ENCODE measurements at places on chromosomes 6 and 20.

- no peak for DNase-seq
Measured at GRCh38 chr6:20681243-20681684, 147.0 kb downstream of the CDKAL1 start.

DNA sequence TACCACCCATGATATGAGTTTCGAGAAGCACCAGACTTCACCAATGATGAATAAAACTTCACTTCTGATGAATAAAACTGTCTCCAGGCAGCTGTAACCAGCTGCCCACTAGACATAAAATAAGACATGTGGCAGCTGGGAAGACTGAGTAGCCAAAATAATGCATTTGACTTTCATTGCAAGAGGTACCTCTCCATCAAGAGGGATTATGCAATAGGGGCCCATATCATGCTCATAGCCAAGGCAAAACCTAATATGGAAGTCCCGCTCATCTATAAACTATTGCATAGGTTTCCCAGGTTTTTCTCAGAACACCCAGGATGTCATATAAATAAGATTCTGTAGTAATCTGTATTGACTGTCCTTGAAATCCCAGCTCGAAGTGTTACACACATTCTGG is 155.5 kb downstream of the SIM1 start:
- no peak for DNase-seq

GRCh38 chr6:87670707-87671106 is 31.3 kb downstream of the AKIRIN2 start:
- DNase-seq = no peak

DNA sequence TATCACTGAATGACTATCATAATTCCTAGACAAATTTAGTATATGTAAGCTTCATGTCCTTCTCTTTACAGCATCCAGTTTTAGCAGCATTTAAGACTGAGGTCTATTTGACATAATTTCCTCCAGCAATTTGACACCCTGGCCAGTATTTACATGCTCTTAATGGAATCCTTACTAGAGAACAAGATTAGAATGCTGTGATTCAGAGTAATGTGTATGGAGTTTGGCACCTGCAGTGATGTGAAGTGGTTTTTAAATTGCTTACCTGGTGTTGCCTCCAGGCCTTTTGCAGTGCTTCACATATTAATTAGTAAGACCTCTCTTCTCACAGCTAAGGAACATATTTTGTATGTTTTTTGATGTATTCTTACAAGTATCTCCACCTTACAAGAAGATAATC is 9.8 kb downstream of the NKX2-4 start:
- DNase-seq = no peak

DNA sequence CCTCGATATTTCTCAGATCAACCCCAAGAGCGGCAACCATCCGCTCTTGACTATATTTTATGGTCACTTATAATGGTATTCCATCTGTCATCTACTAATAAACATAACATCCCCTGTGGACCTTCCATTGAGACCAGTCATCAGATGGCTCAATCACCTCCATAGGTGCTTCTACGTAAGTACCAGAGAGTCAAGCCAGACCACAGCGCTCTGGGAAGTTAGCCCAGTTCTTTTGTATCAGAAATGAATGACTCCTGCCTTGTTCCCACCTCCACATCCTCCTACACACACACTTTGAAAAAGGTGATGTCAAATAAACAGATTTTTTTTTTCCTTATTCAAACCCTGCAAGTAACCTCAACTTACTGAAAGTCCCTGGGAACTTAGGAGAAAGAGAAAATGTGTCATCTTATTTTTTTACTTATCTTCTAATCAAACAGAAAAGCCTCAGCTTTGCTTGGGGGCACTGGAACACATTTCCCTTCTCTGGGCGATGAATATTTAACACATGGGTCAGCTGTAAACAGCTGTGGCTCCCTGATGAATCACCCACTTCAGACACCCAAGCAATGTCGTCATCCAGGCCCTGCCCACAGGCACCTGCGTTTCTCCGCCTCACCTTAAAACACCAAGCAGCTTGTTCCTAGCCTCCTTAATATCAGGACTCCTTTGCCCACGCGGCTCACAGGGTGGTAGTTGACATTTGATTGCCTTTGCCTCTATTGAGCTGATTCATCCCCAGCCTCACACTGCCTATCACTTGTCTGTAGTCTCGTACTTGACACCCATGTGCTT is 121.4 kb upstream of the LY86 start:
- no peak for DNase-seq

DNA sequence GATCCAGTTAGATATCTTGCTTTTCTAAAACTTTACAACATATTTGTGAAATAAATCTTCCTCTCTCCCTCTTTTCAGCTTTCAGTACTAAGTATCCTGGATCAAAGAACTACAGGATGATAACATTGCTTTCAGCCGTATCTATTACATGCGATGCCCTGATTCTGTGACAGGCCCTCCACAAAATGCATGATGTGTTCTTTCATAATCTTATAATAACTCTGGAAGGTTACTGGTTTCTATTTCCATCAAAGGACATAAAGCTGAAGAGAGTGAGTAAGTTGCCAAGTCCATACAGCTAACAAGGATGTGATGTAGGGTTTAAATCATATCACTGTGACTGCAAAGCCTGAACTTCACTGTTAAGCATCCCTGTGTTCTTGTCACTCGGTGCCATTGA is 62.9 kb upstream of the ADGRG6 start:
- DNase-seq = no peak

GRCh38 chr6:70956191-70956450 is 739 bp downstream of the B3GAT2 start:
- no peak for DNase-seq
